KG1 (cell line): ENCODE measurements at places on chromosomes 3 and 15.

- DNase-seq, result no peak
Measured at GRCh38 chr3:158532099-158532734, 38.8 kb upstream of the MLF1 start.

- DNase-seq, result peak; percentile 50
Measured at GRCh38 chr15:63487076-63487757, 17.2 kb upstream of the USP3 start.

GRCh38 chr3:186044968-186045367 is 63.9 kb downstream of the ETV5 start:
- no peak for DNase-seq

- no peak for DNase-seq
Measured at GRCh38 chr15:50224606-50225005, 40.9 kb downstream of the HDC start.

DNA sequence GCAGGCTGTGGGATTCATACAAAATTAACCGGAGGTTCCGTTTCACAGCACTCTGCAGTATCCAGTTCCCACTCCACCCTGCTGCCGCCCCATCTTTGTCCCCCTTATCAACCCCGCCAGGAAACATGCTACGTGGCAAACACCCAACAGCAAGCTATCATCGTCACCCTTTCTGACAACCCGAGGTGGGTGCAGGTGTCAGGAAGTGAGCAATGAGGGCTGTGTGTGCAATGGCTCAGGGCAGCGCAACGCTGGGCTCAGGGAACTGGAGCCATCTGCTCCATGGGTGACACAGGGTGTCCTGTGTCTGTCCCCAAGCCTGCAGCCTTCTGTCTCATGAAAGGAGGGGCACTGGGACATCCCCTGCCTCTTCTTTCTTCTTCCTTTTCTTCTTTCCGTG is 60.9 kb downstream of the ATP2B2 start:
- DNase-seq, result no peak

- DNase-seq, result no peak
Measured at GRCh38 chr3:26058901-26059321, 269.0 kb downstream of the OXSM start.

- DNase-seq, result no peak
Measured at GRCh38 chr3:73772076-73772886, 147.5 kb upstream of the PDZRN3 start.

- no peak for DNase-seq
Measured at GRCh38 chr15:90351479-90352106, 491 bp upstream of the ZNF774 start.

DNA sequence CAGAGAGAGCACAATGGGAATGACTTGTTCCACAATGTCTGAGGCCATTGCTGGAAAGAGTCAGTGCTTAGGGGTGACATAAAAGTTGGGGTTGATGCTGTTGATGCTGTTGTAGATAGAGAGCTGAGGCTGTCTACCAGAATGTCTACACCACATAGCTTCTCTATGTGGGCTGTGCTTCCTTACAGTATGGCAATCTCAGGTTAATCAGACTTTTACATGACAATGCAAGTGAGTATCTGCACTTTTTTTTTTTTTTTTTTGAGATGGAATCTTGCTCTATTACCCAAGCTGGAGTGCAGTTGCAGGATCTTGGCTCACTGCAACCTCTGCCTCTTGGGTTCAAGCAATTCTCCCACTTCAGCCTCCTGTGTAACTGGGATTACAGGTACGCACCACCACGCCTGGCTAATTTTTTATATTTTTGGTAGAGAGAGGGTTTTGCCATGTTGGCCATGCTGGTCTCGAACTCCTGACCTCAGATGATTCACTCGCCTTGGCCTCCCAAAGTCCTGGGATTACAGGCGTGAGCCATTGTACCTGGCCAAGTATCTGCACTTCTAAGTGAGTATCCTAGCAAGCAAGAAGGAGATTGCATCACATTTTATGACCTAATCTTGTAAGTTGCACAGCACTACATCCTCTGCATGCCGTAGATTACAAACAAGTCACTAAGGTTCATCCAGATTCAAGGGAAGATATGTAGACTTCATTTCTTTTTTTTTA is 28.7 kb downstream of the DLEC1 start:
- no peak for DNase-seq
